Stimulated activated CD8-positive, alpha-beta memory T cell treated with anti-CD3 and anti-CD28 coated beads, Interleukin-15, amount 100 ng/mL, for 24 hours (primary cell): ENCODE measurements at places on chromosomes 3 and 15.

DNA sequence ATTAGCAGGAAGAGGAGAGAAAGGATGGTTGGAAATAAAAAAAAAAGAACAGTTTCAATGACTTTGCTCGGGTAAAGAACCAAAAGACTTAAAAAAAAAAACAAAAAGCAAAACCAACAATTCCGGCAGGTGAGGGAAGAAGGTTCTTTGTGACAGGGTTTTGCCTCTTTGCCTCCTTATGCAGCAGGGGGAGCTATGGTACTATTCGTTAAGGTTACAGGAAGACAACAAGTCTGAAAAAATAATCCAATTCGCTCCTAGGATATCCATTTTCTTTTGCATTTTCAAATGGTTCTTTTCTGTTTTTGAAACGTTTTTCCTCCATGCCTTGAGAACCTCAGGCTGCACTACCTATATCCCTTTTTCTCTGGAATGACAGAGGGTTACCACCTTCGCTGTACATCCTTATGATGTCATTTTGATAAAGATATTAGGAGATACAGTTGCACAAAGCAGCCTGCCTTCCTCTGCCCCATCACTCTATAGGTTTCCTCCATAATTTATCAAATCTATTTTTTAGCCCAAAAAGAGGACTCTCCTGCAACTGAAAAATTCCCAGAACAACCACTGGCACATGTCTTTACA, 55.0 kb downstream of the CFAP20DC start:
- no peak for DNase-seq

- DNase-seq, result no peak
Observed at GRCh38 chr3:71673486-71673885, 51.7 kb downstream of the EIF4E3 start.

DNA sequence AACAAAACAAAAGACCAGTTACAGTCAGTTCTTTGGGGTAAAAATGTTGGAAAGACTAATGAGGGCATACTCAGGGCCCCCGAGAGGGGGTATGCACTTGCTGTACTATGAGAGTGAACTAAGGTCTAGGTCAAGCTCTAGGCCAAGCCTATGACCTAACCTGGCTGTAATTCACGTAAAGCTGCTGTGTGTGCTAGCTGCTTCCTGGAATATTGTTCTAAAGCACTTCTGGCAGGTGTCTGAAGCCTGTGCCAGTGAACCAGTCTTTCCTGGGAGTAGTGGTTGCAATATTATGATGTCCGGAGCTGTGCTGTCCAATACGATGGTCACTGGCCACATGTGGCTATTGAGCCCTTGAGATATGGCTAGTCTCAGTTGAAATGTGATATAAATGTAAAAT, 13.1 kb upstream of the CX3CR1 start:
- no peak for DNase-seq

GRCh38 chr15:38555686-38556334, 8.8 kb downstream of the RASGRP1 start:
- no peak for DNase-seq
